ENCODE measurements at places on chromosomes 12 and 14.

GRCh38 chr12:93777254-93777653 lies 100.1 kb downstream of the CRADD start:
- no peak for DNase-seq

DNA sequence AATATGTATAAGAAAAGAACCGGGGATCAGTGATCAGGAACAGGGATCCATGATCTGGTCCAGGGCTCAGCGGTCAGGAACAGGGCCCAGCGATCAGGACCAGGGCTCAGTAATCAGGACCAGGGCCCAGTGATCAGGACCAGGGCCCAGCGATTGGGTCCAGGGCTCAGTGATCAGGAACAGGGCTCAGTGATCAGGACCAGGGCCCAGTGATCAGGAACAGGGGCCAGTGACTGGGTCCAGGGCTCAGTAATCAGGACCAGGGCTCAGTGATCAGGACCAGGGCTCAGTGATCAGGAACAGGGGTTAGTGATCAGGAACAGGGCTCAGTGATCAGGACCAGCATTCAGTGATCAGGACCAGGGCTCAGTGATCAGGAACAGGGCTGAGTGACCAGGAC lies 56.3 kb downstream of the TMEM121 start:
- no peak for DNase-seq

GRCh38 chr14:54724676-54725325 lies 157.9 kb downstream of the SAMD4A start:
- no peak for DNase-seq

- DNase-seq: no peak
These were observed 7.0 kb downstream of the MLF2 start for GRCh38 chr12:6745741-6746525.

DNA sequence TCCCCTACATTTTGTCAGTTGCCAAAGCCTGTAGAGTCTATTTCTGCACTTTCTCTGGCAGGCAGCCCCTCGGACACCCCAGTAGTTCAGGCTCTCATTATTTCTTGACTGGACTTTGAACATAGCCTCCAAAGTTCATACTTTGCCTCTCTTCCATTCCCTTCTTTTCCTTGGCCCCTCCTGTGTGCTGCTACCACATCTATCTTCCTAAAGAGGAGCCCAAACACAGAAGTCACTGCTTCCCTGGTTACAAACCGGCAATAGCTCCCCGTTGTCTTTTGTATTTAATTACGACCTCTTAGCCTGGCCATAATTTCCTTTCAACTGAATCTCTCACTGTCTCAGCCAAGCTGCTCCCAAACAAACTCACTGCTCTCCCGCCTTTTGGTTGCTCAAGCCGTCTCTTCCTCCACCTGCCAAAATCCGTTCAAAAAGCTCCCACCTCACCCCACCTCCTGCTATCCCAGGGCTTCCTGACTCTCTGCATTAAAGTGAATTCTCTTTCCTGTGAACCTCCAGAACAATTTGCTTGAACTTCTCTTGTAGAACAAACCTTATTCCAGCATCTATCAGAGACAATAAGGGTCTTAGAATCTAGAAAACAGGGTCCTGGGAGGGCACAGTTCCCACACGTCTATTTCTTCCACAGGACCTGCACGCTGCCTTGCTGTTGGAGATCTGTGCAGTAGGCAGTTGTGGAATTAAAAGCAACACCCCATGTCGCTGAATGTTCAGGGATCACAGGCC lies 46.9 kb downstream of the PRMT8 start:
- DNase-seq: no peak

DNA sequence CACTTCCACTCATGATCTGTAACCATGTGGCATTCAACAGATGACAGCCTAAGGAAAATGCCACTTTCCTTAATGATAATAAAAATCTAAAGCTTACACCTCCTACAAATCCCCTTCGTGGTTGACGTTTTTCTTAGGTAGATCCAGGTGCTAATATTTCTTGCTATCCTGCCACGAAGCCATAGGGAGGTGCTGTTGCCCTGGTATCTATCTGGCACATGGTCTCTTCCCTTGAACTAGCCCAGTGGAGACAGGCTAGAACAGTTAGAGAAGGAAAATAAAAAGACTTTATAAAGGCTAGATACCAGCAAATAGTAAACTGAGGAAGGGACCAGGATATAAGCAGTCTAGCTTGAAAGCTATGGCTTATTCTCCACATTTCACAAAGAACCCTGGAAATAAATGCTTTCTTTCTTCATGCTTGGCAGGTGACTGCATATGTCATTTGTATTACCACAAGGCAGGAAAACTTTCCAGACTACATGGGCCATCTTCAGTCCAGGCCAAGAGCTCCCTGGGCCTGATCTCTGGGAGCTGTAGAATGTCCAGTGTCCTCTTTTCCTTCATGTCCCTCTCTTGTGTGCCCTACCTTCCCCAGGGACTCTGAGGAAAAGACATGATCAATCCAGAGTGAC lies 15.3 kb downstream of the SPIC start:
- DNase-seq: no peak

- DNase-seq: no peak
These were observed 6.1 kb upstream of the NXPH4 start for GRCh38 chr12:57210461-57210860.

DNA sequence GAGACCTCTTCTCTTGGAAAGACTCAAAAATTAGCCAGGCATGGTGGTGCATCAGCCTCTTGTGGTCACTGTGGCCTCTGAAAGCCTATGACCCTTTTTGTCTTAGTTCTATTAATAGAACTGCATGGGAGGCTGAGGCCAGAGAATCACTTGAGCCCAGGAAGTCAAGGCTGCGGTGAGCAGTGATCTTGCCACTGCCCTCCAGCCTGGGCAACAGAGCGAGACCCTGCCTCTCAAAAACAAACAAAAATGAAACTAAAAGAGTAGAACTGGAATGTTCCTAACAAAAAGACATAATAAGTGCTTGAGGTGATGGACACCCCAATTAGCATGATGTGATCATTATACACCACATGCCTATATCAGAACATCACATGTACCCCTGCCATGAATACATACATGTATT lies 197.0 kb upstream of the EEA1 start:
- DNase-seq: no peak

GRCh38 chr14:82447586-82447985 lies 913.9 kb upstream of the SEL1L start:
- DNase-seq: no peak

DNA sequence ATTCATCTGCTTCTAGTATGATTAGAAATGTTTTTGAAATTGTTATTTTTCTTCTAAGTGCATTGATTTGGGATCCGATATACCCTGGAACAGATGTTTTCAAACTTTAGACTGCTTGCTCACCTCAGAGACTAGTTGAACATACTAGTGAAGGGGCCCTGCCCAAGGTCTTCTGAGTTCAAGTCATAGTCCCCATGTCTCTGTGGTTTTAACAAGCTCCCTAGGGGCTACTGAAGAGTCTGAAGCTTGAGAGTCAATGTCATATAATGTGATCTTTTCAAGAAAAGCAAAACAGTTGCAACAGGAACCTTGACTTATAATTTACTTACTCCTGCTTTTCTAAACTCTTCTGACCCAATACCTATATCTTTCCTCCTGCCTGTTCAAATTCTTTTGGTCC lies 7.5 kb upstream of the UBE2N start:
- no peak for DNase-seq

- no peak for DNase-seq
These were observed 288.6 kb downstream of the DPF3 start for GRCh38 chr14:72605096-72605920.
